Kidney (tissue), 22 donors: ENCODE measurements at places on chromosomes 2 and 18.

DNA sequence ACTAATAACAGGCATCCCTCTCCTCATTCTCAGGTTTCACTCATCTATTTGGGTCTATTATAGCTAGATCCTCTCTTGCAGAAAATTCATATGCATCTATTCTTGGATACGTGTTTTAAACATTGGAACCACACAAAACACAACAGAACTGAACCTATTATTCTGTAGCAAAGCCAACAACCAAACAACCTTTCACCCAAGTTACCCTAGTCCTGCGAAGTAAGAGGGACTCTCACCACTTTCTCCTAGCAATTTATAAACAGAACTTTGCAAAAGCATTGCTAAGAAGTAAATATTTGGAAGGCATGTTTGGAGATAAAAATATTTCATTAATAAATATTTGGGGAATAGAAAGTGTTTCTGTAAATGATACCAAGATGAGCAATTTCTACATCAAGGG lies 20.4 kb upstream of the SH3BP4 start:
- no peak for DNase-seq

DNA sequence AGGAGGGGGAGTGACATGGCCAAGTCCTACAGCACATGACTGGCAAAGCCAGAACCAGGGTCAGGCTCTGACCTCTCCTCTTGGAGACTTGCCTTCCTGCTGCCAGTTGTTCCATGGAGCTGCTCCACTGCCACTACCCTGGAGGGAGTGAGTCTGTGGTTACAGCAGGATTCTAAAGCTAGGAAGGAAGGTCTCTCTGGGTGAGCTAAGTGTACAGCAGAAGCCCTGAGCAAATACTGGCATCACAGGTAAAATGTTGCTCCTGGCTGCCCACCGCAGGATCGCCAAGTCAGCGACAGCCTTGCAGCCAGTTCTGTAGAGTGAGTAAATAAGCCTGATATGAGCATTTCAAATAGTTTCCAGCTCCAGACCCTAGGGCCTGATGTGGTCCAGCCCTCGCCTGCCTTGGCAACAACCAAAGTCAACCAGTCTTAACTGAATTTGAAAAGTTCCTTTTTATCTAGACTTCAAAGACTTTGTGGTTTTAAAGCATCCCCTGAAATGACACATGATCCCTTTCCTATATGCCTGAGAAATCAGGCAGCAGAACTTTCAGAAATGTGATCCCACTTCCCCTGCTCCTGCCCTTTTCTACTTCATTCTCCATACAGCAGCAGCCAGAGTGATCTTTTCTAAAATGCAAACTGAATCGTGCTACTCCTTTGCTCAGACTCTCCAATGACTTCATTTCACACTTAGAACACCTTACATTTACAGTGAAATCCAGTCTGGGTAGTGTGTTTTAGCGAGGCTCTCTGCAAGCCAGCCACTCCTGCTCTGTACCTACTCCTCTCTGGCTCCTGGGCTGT lies 114.3 kb downstream of the MGAT5 start:
- peak; percentile 80 for DNase-seq

DNA sequence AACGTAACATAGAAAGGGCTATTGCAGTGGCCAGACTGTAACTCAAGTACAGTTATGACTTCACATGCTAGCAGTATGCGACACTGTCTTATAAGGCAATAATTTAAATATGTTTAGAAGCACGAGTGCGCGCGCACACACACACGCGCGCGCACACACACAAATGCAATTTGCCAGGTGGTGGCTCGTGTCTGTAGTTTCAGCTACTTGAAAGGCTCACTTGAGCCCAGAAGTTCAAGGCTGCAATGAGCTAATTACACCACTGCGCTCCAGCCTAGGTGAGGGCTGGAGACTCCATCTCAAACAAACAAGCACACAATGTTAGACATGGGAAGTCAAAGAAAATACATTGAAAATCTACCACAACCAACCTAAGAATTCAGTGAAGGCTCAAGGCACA lies 103.7 kb downstream of the USP34 start:
- DNase-seq: no peak

- no peak for DNase-seq
Observed at GRCh38 chr2:152618193-152618564, 99.1 kb downstream of the PRPF40A start.

DNA sequence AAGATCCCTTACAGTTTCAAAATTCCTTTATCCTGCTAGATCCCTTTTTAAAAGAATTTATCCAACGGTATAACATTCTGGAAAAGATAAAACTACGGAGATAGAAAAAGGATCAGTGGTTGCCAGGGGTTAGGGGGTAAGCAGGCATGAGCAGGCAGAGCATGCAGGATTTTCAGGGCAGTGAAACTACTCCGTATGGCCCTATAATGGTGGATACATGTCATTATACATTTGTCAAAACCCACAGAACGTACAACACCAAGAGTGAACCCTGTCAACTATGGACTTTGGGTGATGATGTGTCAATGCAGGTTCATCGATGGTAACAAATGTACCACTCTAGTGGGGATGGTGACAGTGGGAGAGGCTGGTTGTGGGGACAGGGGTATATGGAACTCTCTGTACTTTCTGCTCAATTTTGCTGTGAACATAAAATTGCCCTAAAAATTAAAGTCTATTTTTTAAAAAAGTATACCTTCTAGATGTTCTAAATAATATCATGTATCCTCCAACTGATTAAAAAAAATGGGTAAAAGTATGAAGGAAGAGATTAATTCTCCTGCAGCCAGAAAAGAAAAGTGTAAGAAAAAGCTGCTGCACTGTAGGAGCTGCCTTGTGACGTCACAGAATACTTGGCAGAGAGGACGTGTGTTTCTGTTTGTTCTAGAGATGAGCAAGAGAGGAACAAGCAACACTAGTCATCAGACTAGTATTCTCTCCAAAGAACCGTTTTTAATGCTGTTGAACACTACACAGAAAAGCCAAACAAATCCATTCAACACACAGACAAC lies 23.6 kb downstream of the ANKRD44 start:
- DNase-seq: no peak

- no peak for DNase-seq
Observed at GRCh38 chr2:106863387-106863786, 22.6 kb downstream of the ST6GAL2 start.

DNA sequence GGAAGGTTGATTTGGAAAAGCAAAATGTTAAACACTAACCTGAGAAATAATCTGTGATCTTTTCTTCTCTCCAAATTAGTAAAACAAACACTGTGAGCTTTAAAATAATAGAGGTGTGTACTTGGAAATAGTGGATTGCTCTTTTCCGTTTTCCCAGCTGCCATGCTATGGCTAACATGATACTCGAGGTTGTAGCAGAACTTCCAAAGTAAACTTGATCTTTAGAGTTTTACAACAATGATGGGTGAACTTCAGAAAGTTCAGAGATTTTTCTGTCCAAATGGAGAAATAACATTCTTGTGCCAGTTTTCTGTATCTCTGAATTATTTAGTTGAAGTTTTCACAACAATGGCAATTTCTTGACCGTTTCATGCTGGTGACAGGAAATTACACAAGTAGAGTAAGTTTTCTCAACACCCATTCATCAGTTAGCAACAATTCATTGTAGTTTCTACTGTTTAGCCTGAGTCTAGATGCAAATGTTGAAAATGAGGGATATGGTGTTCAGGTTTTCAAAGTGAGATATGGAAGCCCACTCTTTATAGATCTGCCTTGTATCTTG lies 135.3 kb upstream of the CTAGE1 start:
- no peak for DNase-seq

- DNase-seq: no peak
Observed at GRCh38 chr2:24434541-24434940, 56.5 kb upstream of the NCOA1 start.

DNA sequence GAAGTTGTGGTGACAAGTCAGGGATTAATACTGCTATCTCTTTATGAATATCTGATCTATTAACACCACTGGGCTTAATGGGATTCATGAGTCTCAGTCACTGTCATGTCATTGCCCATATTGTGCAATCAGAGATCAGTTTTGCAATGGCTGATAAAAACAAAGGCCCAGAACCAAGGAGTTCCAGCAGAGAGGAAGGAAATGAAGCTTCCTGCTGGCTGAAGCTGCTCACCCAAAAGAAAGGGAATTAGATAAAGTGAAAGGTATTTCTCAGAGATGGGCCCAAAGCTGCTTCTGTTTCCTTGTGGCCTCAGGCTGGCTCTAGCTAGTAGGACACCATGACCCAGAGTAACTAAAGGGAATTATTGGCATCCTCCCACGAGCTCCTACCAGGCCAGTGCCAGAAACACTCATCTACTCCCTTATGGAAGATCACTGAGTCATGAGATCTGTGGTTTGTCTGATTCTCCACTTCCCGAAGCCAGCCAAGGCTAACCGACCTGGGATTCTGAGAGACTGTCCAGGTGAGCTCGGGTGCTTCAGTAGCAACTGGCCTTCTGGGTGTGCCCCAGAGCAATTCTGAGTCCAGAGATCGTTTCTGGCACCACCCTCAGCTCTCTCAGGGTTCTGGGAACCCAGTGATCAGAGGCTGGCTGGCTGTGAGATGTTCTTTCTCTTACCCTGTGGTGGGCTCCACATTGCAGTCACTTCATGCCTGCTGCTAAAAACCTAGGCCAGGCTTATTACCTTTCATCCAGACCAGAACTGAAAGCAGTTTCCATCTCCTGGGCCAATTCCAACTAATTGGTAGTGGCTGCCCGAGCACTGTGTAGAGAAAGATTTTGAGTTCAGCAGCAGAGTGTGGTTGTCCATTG lies 129.5 kb upstream of the PELI1 start:
- no peak for DNase-seq

DNA sequence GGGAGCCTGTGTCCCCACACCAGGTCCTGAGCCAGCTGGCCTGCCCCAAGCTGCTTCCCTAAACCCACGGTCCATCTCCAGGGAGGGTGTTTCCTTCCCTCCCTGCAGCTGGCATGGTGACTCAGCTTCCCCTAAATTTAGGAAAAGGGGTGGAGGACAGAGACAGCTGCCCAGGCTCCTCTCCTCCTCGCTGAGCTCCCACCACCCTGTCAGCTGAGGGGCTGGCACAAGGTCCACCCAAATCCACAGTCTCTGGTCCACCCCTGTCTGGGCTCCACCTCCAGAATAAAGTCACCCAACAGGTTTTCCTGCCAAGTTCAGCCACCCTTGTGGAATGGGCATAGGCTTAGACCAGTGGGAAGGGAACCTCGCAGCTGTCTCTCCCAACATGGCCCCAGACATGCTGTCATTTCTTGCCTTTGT lies 156.5 kb downstream of the TNS1 start:
- DNase-seq: no peak

DNA sequence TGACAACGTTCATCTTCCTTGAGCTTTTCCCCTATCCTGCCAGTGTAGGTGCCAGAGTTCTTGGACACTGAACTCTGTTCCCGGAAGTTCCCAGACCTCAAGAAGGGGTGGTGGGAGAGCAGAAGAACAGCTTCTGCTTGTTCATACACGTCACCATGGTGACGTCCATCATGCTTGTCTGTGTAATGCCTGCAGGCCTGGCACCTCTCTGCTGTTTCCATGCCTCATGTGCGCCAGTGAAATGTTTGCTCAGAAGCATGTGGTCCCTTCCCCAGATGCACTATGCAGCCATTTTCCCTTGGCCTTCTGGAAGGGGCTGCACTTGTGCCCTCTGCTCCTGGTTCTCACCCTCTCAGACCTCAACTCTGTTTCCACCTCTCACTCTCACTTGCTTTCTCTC lies 210.8 kb upstream of the NABP1 start:
- no peak for DNase-seq

DNA sequence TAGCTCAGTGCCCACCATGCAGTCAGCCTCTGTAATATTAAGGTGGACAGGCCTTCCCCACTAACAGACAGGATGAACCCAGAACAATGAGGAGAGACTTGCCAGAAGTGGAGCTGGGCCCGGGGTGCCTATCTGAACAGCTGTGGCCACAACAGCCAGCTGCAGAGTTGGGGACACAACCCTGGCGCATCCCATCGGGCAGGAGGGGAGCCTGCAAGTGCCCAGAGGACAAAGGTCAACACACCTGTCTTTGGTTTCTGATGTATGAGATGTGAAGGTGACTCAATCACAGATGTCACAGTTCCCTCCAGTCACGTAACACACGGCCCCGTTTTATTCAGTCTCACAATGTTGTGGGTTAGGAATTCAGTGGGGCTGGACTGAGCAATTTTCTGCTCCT lies 48.2 kb upstream of the TAF1B start:
- no peak for DNase-seq

DNA sequence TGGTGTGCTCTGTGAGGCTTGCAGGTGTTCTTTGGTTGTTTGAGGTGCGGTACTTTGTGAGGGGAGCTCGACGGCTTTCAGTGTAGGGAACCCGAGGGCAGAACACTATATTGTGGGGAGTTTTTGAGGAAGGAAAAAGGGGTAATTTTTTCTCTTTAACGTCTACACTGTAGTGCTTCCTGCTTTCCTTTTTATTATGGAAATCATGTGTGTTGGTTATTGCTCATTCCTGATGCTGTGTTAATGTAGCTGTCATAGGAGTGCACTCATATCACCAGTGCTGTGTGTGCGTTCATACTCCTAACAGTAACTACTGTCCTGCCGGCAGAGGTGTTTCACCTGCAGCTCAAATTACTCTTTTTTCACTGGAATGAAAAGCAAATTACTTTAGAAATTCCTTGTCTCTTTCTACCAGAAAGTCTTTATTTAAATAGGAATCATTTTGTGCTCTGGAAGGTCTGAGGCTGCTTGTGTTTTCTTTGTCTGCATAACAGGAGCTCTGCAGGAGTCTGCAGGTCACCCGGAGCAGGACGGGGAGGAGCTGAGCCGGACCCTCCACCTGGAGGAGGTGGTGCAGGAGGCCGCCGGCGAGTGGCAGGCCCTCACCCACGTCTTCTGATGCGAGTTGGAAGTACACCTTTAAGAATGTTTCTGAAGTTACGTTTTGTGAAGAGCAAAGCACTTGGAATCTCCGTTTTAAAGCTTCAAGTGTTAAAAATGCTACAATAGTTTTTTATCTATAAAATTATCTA lies 145.5 kb downstream of the ZNF236 start:
- DNase-seq: no peak

GRCh38 chr2:157876786-157877138 lies 632 bp upstream of the ACVR1 start:
- no peak for DNase-seq

DNA sequence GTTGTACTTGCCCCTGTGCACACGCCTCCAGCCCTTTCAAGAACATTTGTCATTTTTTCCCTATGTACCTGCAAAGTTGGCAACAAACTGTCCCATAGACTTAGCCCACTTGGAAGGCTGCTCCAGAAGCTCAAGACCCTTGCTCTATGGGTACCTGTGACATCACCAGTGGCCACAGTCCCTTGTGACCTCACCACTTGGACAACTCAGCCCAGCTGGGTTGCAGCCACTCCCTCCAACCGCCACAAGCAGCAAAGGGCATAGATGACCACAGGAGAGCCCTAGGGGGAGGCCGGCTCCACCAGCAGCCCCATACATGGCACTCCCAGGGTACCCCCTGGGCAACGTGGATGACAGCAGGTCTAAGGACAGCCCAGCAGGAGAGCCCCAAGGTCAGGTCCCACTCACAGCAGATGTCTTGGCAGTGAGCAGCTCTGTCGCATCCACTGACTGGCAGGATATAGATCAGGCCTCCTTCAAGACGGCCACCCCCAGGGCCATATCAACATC lies at the start of gene TEX44:
TEX44 (plus strand) TSS at position 229 of the 510 bp plus-strand sequence; CDS start at position 317, 88 bp downstream.
- no peak for DNase-seq

- peak; percentile 32 for DNase-seq
Observed at GRCh38 chr2:217206907-217207698, 347.2 kb upstream of the TNP1 start.
